ENCODE measurements at places on chromosomes 1 and 21.

DNA sequence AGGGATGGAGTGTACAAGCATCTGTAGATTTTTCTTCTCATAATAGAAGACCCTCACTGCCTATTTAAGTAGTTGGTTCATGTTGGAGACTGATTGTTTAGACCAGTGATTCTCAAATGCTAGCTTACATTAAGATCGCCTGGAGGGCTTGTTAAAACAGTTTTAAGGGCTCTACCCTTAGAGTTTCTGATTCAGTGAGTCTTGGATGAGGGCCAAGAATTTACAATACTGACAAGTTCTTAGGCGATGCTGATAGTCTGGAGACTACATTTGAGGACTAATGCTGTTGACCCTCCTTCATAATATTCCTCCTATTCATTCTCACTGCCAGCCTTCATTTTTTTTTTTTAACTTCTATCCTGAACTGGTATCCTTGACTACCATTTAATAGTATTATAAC, 15.2 kb upstream of the AGO3 start:
- DNase-seq: no peak

DNA sequence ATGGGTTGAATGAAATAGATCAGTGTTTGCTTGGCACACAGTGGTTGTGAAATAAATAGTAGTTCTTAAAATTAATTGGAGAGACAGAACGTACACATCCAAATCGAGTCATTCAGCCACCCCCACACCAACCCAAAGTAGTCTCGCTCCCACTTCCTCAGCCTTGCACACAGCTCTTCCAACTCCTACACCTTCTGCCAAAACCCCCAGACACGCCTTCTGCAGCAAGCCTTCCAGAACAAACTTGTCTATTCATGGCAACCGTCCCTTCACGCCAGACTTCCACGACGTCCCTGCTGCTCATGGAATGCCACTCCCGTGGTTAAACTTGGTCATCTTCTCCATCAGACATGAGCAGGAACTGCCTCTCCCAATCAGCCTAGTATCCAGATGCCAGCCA, 37.5 kb upstream of the RD3 start:
- DNase-seq: no peak

DNA sequence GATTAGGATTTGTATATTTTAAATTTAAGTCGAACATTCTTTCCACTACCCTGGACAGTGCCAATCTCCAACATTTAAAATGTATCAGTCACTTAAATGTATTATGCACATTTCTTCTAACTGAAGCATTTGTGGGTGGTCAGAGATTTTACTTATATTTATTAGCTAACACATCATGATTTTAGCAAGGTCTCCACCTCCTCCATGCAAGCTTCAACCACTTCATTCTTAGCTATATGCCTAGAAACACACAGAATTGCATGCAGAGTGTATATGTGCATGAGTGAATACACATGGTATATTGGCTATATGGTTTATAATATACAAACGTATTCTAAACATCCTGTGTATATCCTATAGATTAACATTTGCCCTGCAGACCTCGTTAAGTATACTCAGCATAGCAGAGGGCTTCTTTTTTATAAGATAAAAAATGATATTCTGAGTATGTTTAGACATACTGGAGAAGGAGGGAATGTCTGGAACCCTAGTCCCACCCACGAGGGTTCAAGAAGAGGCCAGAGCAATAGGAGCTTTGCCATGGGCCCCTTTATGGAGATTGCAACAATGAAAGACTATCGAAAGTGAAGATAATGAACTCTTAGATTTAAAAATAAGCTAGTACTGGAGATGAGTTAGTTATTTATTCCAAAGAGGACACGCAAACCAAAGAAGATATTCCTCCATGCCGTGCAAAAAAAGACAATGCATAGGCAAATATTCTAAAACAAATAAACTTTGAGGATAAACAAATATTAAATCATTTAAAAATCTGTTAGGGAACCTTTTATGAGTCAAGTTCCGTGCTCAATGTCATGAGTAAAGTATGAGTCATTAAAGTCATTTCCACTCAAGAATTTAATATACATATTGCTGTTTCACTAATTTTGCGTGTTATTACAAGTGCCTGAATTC, 480.4 kb downstream of the SIPA1L2 start:
- no peak for DNase-seq

GRCh38 chr1:113628997-113629396, 130.3 kb downstream of the PHTF1 start:
- DNase-seq: no peak

- DNase-seq: peak; percentile 61
Observed at GRCh38 chr1:17207966-17208418, 3.1 kb downstream of the PADI1 start.

DNA sequence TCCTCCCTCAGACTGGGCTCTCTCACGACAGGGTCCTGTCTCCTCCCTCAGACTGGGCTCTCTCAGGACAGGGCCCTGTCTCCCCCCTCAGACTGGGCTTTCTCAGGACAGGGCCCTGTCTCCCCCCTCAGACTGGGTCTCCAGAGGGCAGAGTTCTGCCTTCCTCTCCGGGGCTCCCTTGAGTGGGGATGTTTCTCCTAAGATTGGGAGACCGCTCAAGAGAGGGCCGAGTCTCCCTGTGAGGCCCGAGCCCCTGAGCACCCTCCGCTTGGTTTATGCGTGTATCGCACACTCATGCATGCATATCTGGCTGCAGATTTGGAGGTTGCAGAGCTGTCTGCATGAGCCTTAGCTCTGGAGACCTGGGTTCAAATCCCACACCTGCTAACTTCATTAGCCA, 39.3 kb upstream of the CSF3R start:
- no peak for DNase-seq

GRCh38 chr1:202288177-202288576, 53.6 kb downstream of the UBE2T start:
- DNase-seq: no peak

DNA sequence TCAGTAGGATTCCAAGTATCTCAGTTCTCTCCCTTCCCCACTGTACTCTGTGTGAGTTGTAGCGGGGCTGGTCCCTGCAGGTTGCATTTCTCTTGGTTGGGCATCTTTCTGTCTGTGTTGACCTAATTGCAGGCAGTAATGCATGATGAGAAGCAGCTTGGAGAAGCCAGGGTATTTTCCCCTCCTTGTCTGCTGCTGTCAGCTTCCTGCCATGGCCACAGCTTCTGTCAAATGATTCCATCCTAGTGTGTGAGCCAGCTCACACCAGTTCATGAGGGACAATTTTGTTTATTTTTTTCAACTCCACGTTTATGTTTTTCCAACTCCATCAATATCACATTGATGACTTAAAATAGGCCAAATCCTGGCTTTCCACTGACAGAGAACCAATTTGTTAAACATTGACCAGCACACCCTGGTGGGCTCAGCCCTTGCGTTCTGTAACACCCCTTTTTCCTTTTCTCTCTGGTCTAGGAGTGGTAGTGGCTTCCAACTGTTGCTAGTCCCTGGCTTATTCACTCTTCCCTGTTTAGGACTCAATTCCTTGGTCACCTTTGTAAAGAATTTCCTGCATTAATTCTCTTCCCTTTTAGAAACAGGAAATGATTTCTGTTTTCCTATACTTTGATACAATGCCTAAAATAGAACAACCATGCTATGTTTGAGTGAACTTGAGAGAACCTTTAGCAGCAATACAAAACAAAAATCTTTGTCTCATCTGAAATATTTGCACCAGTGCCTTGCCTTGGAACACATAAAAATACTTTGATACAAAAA, 44.9 kb upstream of the APOBEC4 start:
- DNase-seq: no peak

- DNase-seq: no peak
Observed at GRCh38 chr1:161198194-161198896, 509 bp downstream of the ADAMTS4 start.

DNA sequence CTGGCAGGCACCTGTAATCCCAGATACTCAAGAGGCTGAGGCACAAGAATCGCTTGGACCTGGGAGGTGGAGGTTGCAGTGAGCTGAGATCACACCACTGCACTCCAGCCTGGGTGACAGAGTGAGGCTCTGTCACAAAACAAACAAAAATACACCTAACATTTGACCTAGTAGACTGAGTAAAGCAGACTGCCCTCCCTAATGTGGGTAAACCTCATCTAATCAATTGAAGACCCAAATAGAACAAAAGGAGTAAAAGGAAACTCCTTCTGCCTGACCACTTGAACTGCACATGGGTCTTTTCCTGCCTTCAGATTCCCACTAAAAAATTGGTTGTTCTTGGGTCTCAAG, 19.0 kb upstream of the RBM15 start:
- no peak for DNase-seq

- DNase-seq: no peak
Observed at GRCh38 chr1:30035522-30036228, 687.7 kb downstream of the MATN1 start.

DNA sequence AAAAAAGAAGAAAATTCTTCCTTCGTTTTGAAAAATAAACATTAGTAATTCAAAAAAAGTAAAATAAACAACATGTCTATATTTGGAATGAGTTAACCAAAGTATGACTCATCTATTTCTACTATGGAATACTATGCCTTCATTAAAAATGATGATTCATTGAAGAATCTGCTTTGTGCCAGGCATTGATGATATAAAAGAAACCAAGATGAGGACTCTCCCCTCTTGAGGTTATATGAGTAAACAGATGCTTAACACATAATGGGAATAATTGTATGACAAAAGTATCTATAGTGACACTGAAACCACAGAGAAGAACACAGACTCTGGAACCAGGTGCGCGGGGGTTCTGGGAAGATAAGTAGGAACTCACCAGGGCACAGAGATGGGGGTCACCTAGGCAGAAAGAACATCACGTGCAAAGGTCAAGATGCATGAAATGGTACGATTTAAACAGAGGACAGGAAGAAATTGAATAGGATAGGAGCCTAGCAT, 18.8 kb downstream of the ELF3 start:
- no peak for DNase-seq

GRCh38 chr1:156795787-156796186, 20.9 kb downstream of the SH2D2A start:
- no peak for DNase-seq

GRCh38 chr1:2415801-2416208, 3.4 kb upstream of the PEX10 start:
- no peak for DNase-seq

DNA sequence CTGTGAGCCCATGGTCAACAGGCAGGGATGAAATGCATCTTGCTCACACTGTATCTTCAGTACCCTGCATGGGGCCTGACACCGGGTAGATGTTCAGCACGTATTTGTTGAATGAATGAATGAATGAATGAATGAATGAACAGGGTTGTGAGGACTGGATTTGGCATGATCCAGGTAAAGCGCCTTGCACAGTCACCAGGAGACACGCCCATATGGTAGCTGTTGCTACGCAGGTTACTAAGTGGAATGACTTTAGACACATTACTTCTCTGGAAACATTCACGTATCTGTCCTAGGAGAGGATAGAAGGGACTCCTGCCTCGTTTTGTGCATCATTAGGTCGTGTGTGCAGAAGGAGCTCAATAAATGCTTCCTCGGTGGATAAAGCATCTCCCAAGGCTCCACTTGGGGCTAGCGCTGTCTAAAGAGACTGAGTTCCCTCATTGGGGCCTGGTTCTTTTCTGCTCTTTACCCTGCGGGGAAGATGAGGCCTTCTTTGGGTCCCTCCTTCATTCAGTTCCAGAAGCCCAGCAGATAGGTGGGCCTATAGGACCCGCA, 54.2 kb downstream of the NDUFS5 start:
- DNase-seq: no peak

GRCh38 chr1:204426035-204426436, 14.4 kb upstream of the PPP1R15B start:
- no peak for DNase-seq

DNA sequence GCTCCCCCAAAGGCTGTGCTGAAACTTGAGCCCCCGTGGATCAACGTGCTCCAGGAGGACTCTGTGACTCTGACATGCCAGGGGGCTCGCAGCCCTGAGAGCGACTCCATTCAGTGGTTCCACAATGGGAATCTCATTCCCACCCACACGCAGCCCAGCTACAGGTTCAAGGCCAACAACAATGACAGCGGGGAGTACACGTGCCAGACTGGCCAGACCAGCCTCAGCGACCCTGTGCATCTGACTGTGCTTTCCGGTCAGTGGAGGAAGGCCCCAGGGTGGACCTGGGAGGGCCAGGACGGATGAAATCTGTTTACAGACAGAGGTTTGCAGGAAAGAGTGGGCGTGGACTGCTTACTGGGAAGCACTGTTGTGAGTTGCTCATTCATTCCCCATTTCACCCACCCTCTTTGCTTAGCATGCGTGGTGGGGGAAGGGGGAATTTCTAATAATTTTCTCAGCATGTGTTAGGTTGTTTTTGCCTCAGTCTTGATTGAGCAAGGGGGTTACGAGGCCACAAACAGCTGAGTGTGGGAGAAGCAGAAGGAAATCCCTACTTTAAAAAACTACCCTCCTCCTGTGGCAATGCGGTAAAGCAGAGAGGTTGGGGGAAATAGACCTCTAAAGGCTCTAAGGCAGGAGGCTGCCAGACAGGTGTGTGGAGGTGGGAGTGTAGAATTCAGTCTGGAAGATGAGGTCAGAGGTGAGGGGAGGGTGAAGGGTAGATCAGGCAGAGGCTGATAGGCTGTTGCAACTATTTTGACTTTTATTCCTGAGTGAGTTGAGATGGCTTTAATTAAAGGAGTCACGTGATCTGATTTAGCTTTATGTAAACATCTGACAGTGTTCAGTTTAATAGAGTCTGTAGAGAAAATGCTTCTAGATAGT, 1.3 kb downstream of the FCGR2A start:
- no peak for DNase-seq

GRCh38 chr1:36792292-36792691, 242.0 kb downstream of the GRIK3 start:
- DNase-seq: no peak

DNA sequence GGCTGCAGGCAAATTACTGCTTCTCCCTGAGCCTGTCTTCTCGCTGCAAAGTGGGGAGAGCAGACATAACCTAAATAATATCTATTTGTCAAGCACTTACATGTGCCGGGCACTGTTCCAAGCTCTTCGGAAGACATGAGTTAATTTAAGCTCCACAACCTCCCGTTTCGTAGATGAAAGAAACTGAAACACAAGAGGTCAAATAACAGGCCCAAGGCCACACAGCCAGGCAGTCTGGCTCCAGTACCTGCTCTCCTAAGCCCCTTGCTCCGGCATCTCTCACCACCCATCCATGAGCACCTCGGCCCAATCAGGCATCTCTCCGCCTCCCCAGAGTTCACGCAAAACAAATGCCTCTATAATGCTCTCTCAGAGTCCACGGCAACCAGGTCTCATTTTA, 65.4 kb downstream of the TAS1R2 start:
- no peak for DNase-seq

- no peak for DNase-seq
Observed at GRCh38 chr1:8379513-8380186, 61.7 kb downstream of the SLC45A1 start.

DNA sequence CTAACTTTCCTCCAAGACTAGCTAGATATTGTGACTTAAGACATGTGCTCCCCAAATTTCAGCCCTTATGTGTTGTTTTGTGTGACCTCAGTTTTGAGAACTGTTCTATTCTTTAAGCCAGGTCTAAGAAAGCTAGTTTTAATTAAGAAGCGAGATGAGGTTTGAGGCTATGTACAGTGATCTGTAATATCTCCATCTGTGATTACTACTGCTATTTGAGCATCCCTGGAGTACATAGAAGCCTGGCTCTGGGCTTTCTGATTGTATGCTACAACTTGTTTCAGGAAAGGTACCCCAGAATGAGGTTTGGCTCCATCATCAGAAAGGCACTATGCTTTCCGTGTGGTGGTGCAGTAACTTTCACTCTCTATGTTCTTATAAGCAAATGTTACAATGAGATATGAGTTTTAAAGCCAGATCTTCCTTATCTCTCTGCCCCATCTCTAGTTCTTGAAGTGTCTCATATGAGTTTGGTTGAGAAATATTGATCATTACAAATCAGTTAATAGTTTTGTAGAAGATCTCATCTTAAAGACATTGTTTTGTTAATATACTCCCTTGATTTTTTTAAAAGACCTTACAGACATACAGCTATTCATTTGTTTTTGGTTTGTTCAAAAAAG, 605 bp downstream of the RGS4 start:
- no peak for DNase-seq

All from GM12892 (cell line).